EH (cell line): ENCODE measurements at places on chromosomes 7 and 10.

GRCh38 chr10:124032971-124033886 lies 60.2 kb downstream of the CHST15 start:
- peak; percentile 70 for DNase-seq

DNA sequence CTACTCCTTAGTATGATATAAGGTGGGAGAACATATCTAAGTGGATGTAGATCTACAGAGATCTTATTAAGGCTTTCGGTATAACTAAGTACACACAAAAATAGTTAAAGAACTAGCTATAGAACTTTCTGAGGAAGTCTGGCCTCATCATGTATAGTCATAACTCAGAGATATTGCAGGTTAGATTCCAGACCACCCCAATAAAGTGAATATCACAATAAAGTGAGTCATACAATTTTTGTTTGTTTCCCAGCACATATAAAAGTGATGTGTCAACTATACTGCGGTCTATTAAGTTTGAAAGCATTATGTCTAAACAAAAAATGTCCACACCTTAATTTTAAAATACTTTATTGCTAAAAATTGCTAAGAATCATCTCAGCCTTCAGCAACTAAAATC lies 24.7 kb upstream of the SEMA3A start:
- DNase-seq: no peak

- peak; percentile 60 for DNase-seq
These were observed 205.5 kb upstream of the KLF14 start for GRCh38 chr7:130939321-130940095.

GRCh38 chr10:96765406-96766240 lies 45.3 kb upstream of the PIK3AP1 start:
- peak; percentile 69 for DNase-seq

DNA sequence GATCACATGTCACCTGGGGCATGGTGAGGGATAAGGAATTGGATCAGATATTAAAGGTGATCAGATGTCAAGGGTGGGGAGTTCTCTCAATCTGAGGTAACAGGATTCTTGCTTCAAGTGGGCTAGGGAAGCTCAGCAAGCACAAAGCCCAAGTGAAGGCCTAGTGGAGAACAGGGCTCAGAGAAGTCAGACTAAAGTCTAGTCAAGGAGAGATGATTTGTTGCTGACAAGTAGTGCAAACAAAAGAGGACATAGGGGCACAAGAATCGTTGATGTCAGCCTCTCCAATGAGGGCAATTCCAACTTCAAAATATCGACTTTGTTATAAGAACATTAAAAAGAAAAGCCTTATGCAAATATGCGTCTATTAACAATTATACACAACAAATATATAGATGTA lies 852.8 kb upstream of the CELF2 start:
- no peak for DNase-seq

GRCh38 chr7:91789558-91789957 lies 90.9 kb downstream of the MTERF1 start:
- DNase-seq: no peak

- DNase-seq: no peak
These were observed 89.4 kb upstream of the SEMA3E start for GRCh38 chr7:83738291-83738835.

DNA sequence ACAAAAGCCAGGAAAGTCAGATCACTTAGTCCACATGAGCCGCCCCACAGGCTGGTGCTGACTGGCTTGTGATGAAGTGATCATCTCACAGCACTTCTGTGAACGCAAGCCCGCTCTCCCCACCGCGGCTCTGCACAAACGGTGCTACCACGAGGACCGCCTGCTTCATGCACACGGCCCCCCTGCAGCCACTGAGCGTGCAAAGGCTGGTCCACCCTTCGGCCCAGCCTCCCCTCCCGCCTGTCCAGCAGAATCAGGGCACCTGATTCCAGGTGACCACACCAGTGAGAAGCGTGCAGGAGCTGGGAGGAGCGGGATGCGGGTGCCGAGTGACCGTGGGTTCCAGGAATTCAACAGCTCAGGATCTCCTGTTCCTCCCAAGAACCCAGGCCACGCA lies 32.2 kb downstream of the MAD1L1 start:
- DNase-seq: no peak

- peak; percentile 29 for DNase-seq
These were observed 217.8 kb upstream of the HPS1 start for GRCh38 chr10:98664329-98665042.

DNA sequence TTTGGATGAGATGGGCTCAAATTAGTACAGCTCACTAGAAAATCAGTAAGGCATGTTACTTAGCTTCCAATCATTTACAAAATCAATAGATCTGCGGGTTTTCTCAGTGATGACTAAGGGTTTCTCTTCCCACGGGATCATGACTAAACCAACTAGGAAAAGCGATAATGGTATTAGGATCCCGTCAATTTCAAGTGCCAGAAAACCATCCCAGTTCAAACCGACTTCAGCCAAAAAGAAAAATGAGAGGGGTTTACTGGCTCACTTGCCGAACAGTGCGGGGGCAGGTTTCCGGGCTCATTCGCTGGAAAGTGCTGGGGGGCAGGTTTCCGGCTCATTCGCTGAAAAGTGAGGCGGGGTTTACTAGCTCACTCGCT lies 62.1 kb upstream of the LYZL2 start:
- peak; percentile 79 for DNase-seq

DNA sequence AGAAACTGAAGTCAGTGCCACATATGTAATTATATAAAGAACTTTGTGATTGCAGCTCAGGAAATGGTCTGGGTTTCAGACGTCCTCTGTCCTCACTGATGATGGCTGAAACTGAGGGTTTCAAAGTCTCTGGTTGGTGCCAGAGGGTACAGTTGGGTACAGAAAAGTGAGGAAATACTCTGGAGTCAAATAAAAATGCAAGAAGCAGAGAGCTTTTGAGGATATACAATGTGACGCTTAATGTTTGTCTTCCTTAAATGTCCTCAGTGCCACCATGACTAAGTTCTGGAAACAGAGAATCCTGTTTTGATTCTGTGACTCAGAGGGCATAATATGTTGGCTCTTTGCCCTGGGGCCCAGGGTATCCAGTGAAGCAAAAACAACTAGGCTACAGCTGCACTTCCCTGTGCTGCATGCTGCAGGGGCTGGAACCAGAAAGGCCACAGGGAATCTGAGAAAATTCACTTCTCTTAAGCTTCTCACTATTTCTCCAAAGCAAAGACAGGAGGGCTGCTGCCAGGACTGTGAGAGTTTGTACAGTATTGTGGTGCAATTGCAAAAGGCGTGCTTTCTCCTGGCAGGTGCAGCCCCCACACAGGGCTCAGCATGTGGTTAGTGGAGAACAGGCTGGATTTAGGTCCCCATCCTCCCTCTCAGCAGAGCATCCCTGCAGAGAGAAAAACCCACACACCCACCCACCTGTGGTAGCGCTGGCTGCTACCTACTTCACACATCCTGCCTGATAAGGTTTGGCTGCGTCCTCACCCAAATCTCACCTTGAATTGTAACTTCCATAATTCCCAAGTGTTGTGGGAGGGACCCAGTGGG lies 169.5 kb upstream of the SVIL start:
- peak; percentile 96 for DNase-seq

- no peak for DNase-seq
These were observed 776 bp upstream of the CALML3 start for GRCh38 chr10:5523796-5524574.

- DNase-seq: no peak
These were observed 70.4 kb upstream of the RET start for GRCh38 chr10:43006490-43006889.

GRCh38 chr10:89526358-89526757 lies 9.0 kb downstream of the SLC16A12 start:
- DNase-seq: no peak

GRCh38 chr7:3730276-3730675 lies 429.2 kb downstream of the SDK1 start:
- no peak for DNase-seq

GRCh38 chr7:42151309-42151708 lies 85.7 kb downstream of the GLI3 start:
- no peak for DNase-seq

- DNase-seq: peak; percentile 100
These were observed 10.3 kb upstream of the ANKRD1 start for GRCh38 chr10:90930971-90931871.

DNA sequence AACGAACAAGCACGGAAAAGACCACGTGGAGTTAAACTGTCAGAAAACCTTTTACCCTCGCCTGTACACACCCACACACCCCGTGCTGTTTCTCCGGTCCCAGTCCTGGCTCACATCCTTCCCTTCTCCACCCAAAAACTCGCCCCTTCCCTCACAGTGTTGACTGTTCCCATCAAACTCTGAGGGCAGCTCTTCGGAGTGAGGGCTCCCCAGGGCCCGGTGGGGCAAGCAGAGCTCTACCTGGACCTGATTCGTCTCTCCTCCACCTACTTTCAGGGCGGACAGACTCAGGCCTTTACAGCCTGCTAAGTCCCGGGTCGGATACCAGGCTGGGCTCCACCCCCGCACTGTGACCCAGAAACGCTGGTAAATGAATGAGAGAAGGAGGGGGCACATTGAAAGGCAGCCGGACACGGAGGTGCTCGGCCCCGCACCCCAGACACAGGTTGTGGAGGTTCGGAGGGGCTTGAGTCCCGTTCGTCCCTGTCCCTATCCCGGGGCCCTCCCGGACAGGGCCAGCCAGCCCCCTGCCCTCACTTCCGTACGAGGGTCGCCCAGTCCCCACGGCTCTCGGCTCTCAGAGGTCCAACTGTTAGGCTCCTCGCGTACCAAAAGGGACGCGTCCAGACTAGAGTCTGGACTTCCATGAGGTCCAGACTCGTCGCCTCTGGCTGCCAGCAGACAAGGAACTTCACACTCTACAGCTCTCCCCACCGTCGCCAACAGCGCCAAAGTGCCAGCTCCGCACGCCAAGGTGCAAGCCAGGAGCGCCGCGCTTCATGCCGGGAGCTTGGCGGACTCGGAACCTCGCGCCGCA lies 31.7 kb upstream of the ASL start:
- DNase-seq: peak; percentile 20

DNA sequence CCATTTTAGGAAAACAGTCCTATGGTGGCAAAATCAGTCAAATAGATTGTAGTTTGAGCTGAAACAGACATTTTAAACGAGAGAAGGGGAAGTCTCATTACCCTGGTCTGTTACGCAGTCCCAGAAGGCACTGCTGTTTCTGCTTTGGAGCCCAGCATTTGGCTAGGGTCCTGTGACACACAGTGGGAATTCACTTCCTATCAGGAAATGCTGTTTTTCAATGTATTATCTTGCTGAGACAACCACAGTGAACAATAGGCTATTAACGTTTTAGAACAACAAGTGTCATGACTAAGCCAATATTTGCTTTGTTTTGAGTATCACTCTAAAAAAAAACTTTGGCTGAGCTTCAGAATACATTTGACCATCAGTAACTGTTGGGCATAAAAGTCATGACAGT lies 74.1 kb downstream of the ADD3 start:
- peak; percentile 46 for DNase-seq
